Pulmonary artery endothelial cell (primary cell): ENCODE measurements at places on chromosomes 6 and 20. TPM values are rescaled to one million over a fixed set of nuclear protein-coding genes. Genes with fewer than 3 reads are reported as not detected.
A peak's percentile ranks its signal among the peaks of the same experiment; 100 is the strongest.

PTPRT gene
- not detected in 2 replicates for total RNA-seq

PXMP4 gene
- 7.1 TPM in 2 replicates for total RNA-seq

CTAGE9 gene
- total RNA-seq: not detected in 2 replicates

CST5 gene
- not detected in 2 replicates for total RNA-seq

DNA sequence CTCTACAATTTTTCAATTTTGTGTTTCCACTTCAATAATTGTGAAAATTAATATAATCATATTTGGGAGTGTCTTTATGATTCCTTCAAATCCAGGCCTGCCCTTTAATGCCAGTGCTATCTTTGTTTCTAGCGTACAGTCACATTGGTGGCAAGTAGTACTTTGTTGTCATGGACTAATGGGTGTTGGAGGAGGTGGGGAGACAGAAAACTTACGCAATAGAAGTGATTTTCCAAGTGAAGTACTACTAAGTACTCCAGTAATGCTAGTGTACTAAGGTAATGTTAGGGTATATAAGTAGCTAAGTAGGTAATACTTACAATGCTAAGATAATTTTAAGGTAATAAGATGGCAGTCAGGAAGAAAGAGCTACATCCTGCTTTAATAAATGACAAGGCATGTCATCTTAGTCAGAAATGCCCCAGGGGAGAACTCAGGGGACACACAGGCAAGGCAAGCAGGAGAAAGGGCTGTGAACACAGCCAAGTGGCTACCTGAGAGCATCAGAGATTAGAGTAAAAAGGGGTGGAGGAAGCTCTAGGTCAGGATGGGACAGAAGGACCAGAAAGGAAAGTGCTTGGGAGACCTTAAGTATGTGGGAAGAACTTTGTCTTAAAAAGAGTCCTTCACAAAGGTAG is 217.2 kb upstream of the PRDM1 start:
- DNase-seq: no peak

DNA sequence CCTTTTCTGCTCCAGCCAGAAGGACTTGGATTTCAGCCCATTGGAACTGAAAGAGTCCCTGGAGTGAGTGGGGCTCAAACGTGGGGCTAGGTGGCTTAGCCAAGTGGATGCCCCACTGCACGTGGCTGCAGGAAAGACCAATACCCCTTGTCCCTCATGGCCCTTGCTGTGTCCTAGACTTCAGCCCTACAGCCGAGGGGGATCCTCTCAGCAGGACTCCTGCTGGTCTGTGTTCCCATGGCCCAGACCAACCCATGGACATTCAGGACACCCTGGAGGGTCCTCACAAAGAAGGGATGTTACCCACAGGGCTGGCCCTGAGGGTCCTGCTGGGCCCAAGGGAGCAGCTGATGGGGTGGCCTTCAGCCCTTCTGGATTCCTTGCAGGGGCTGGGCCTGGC is 30.0 kb upstream of the PHACTR3 start:
- DNase-seq: no peak

DNA sequence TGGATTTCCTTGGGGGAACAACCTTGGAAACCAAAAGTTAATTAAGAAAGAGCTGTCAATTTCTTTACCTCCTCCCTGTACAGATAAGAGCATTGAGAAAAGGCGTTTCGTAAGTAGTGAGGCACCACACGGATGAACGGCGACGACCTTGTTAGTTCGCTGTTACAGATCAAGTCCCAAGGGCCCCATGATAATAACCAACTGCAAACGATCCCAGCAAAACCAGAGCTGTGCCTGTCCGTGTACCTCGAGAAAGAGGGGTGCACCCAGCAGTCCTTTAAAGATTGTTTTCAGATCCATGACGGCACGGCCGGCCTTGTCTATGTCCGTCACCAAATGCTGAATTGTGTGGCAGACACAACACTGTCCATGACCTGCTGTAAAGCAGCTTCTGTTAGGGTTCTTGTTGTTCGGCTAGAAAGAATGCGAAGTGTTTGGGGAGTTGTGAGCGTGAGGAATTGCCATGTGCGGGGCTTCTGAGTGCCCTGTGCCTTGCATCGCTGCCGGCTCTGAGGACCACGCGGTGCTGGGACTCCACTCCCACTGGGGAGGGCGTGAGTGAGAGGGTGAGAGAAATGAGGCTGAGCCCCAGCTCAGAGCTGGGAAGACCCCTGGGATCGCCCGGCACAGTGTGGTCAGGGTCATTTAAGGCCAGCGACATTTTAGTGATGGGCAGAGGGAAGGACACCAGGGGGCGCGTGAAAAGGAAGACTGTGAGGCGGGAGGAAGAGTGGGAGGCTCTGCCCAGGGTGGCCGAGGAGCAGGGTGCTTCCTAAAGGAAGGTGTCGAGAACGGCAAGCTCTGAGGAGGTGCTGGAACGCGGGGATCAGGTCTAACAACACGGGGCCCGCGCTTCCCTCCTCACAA is 136.8 kb upstream of the RPS6KA2 start:
- DNase-seq: no peak

- DNase-seq: no peak
Measured at GRCh38 chr6:73566954-73567591, 46.2 kb upstream of the EEF1A1 start.

GRCh38 chr6:138545621-138545980 is 46.3 kb upstream of the NHSL1 start:
- peak; percentile 54 for DNase-seq

- no peak for DNase-seq
Measured at GRCh38 chr6:6927521-6928361, 180.0 kb upstream of the RREB1 start.

- DNase-seq: no peak
Measured at GRCh38 chr20:20034486-20034885, 17.3 kb downstream of the NAA20 start.

- DNase-seq: no peak
Measured at GRCh38 chr6:93675856-93676417, 256.6 kb upstream of the EPHA7 start.

- DNase-seq: no peak
Measured at GRCh38 chr20:42161228-42161829, 543.2 kb upstream of the CHD6 start.

DNA sequence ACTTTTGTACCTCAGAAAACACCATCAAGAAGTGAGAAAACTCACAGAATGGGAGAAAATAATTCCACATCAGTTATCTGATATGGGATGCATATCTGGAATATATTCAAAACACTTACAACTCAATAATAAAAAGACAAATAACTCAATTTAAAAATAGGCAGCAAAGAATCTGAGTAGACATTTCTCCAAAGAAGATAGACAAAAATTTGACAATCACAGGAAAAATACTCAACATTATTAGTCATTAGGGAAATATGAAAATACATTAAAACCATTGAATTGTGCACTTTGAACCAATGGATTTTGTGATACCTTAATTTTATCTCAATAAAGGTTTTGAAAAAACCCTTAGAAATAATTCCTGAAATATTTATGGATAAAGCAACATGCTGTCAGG is 36.9 kb upstream of the STMND1 start:
- DNase-seq: no peak

DNA sequence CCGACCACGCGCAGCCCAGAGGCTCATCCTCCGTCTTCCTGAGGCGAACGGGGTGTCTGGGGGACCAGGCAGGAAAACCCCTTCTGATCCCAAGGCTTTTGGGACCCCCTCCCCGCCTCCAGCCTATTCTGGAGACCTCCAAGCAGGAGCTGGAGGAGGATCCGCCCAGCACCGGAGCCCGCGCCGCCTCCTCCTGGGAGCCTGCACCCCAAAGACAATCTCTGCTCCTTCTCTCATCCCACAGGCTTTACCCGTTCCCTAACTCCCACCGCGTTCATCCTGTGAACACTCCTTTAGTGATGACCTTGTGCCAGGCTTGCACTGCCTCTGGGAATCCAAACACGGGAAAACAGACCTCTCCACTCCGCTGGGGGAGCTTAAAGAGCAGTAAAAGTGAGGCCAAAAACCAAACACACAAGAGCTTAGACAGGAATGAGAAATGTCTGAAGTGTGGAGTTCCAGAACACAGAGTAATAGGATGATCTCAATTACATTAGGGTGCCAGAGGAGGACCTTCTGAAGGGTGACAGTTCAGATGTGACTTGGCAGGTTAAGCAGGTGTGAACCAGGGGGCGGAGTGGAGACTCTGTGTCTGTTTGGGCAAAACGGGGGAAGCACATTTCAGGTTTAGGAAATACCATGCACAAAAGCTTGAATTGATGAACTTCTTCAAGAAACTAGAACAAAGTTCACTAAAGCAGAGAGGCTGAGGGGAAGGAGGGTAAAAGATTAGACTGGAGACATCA is 7.6 kb downstream of the HLA-DRB5 start:
- DNase-seq: no peak

- DNase-seq: no peak
Measured at GRCh38 chr6:98787435-98787834, 46.9 kb upstream of the POU3F2 start.

DNA sequence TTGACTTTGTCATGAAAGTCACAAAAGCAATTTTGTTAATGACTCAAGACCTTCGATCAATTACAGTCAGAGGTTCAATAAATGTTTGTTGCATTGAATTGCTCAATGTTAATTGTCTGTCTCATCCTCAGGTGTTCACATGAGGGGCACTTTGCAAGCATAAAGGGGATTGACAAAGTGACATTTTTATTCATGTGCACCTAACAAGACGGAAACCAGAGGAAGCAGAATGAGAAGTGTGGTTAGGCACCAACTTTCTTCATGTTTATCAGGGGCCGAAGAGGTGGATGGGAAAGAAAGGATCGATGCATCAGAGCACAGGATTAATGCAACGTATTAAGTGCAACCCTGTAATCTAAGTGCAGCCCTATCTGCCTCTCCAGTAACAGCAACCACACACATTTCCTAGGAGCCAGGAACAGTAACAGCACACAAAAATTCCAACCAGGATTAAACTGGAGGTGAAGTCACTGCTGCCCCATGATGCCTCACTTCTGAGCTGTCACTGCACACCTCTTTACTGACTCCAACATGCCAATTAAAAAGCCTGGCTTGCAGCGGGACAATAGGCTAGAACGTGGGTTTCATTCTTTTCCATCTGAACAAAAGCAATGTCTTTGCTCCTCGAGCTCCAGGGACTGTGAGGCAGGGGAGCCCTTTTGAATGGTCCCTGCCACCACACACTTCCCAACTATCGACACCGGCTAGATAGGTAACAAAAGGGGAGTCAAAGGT is 262.7 kb downstream of the CD83 start:
- no peak for DNase-seq

DNA sequence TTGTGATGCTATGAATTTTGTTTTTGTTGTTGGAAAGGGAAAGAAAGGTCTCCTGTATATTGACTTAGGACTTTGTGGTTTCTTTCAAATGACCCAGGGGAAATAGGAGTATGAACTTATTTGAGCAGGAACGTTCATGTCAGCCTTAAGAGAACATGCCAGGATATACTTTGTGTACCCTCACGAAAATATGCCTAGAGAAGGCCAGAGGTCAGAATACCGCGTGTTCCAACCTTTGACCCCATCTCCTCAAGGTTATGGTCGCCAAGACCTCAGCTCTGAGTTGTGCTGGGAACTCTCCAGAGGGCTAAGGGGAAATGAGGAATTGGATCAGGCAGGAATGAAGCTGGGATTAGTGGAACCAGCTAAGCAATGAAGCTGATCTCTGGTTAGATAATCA is 11.5 kb downstream of the TTLL9 start:
- DNase-seq: no peak

DNA sequence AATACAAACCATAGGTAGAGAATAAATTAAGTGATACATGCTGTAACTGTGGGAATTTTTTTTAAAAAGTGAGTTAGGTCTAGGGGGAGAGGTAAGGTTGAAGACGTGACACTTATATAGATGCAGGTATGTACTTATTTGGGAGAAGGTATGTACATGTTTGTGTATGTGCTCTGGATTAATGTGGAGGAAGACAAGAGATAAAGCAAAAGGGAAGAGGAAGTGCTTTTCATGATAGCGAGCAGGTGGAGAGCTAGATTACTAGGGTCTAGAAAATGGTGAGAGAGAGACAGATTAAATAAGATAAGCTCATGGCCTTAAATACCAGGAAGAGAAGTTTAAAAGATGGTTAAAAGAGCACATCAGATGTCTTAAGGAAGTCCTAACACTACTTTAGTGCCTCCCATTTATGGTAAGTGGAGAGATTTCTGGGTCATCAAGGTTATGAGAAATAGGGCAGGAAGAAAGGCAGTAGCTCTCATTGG is 92.5 kb downstream of the MAN1A1 start:
- no peak for DNase-seq

- no peak for DNase-seq
Measured at GRCh38 chr6:4270776-4271175, 135.4 kb upstream of the ECI2 start.

GRCh38 chr6:146543211-146543939 is at the start of gene RAB32:
TSS of gene RAB32 (plus strand) at chr6:146543833. CDS start at chr6:146543872, 39 bp downstream.
- DNase-seq: peak; percentile 82

DNA sequence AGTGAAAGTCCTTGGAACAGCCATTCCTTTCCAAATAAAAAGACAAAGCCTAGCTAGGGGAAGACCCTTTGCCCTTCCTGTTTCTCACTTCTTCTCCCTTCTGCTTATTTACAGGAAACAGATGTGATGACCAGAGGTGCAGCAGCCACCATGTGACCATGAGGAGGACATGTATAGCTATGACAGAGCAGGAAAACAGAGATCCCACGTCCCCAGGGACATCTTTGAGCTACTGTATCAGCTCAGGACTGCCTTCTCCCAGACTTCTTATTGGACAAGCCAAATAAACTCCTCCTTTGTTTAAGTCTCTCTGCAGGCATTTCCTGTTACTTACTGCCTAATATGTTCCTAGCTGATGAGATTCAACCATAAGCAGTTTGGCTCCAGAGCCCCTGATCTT is 133.1 kb upstream of the MLN start:
- DNase-seq: no peak

DNA sequence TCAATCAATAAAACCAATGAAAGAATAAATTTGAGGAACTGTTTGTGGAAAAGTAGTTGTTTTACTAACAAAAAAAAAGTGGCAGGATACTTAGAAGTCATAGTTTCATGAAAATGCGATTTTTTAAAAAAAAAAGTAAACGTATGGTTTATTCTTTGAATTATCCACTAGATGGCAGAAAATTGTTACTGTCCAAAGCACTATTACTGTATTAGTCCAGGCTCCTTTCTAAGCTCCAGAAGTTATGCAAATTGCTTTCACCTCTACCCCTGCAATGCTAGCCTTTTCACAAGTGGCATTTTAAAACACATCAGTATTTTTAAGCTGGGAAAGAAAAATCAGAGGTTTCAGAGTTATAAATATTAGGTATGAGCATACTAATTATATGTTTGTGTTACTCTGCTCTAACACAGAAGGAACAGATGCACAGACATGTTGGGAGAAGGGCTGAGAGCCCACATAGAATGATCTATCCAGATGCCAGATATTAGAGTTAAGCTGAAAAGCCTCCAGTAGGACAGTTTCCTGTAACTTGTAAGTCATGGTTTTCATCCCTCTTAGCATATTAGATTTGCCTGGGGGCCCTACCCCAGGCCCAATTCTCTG is 63.9 kb downstream of the FHL5 start:
- DNase-seq: no peak

DNA sequence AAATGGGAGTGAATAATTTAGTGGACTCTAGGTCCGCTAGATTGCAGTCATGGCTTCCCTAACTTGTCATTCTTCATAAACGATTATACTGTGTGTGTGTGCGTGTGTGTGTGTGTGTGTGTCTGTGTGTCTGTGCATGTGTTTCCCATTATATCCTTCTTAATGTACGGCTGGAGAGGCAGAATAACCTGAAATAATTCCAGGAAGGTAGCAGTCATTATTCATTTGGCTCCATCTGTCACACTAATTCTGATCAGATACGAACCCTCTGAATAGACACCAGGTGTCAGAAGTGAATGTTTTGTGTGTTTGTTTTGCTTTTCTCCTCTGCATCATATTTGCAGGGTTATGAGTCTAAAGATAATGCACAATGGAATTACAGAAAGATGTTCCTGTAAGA is 372.9 kb downstream of the DOK5 start:
- DNase-seq: no peak

GRCh38 chr20:24819331-24819965 is 129.6 kb upstream of the CST7 start:
- no peak for DNase-seq
